Dermis blood vessel endothelial cell (primary cell): ENCODE measurements at places on chromosomes 5 and 9. TPM values are rescaled to one million over a fixed set of nuclear protein-coding genes. Genes with fewer than 3 reads are reported as not detected.

The ADCY2 gene
- not detected in 2 replicates for total RNA-seq

The SLC28A3 gene
- not detected in 2 replicates for total RNA-seq

The AGXT2 gene
- 0.05 TPM in 1 of 2 replicates, not detected in the other for total RNA-seq

The DND1 gene
- 0.14 and 0.68 TPM in 2 replicates for total RNA-seq

The SLC6A18 gene
- not detected in 2 replicates for total RNA-seq

The CARTPT gene
- total RNA-seq, result not detected in 2 replicates

The KCTD16 gene
- under 0.01 and 0.05 TPM in 2 replicates for total RNA-seq

The SMIM3 gene
- 3.5 and 4.1 TPM in 2 replicates for total RNA-seq

The ROPN1L gene
- total RNA-seq, result 0.68 and 2.9 TPM in 2 replicates
